ENCODE measurements at places on chromosomes 4 and X.

DNA sequence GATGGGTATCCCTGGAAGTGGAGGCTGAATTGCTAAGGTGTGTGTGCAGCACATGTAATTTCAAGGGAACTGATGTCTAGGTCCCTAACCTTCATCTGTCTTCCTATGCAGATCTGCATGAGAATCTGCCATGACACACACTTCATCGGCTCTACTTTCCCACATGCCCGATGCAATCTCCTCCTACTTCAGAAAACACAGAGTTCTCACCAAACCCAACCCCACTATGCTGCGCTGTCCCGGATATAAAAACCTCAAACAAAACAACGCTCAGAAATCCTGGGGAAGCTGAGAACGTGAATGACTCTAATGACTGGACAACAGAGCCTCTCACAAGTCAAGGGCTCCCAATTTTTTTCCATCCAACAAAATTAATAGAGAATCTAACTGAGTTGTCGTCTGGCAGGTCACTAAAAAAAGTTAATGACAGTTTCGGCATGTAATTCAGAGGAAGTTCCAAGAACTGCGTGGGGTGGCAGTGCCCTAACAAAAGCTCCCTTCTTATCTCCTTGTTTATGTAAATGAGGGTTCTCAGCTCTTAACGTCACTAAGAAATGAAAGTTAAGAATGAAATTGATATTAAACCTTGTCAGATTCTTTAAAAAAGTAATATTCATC lies 39.0 kb downstream of the STX18 start:
- peak; percentile 8 for DNase-seq

GRCh38 chr4:144283526-144283925 lies 143.0 kb upstream of the GYPA start:
- no peak for DNase-seq

- DNase-seq = no peak
Measured at GRCh38 chr4:182421753-182422152, 178.6 kb downstream of the TENM3 start.

DNA sequence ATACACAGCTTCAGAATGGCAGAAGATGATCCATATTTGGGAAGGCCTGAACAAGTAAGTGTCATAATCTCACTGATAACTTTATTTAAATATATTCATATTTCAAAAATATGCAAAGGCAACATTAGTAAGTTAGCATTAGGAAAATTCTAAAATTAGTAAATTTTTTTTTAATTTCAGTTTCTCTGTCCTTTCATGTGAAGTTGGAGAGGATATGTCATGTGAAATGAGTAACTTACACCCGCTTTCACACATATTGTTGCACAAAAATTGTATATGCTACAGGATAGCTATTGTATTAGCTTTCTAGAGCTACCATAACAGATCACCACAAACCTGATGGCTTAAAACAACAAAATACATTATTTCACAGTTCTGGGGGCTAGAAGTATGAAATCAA lies 24.3 kb downstream of the NFKB1 start:
- DNase-seq = no peak

DNA sequence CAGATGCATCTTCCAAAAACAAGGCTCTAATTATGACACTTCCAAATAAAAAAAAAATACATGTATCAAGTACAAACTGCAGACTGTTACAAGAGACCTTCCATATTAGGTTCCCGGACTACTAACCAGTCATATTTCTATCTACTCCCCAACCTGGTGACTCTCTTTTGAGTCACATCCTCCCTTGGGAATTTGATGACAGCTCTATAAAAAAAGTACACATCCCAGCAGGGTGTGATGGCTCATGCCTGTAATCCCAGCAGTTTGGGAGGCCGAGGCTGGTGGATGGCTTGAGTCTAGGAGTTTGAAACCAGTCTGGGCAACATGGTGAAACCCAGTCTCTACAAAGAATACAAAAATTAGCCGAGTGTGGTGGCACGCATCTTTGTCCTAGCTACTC lies 14.9 kb downstream of the RPGR start:
- DNase-seq = no peak

- no peak for DNase-seq
Measured at GRCh38 chr4:166846939-166847338, 387.4 kb downstream of the SPOCK3 start.

GRCh38 chr4:147707892-147708672 lies 23.8 kb upstream of the ARHGAP10 start:
- DNase-seq = peak; percentile 43

- DNase-seq = no peak
Measured at GRCh38 chrX:72492499-72492898, 80.1 kb downstream of the HDAC8 start.

- DNase-seq = no peak
Measured at GRCh38 chr4:2168469-2169319, 73.2 kb downstream of the HAUS3 start.

GRCh38 chr4:169335331-169335730 lies 64.6 kb upstream of the SH3RF1 start:
- DNase-seq = no peak

DNA sequence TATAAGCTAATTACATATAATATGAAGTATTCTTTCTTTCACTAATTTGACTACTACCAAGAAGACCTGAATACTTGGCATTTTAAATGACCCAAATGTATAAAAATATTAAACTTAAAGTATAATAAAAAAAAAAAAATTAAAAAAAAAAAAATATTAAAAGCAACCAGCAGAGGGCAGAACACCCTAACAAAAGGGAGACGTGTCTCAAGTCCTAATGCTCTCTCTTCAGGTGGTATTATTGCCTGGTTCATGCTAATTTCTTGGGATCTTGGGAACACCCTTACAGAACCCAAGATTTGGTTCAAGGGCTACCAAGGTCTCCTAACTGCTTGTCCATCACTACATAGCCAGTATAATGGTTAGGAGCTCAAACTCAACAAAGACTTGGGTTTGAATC lies 754.8 kb downstream of the RAB28 start:
- no peak for DNase-seq

- DNase-seq = no peak
Measured at GRCh38 chr4:184715526-184715925, 18.4 kb downstream of the CENPU start.

- DNase-seq = no peak
Measured at GRCh38 chr4:110487873-110488272, 11.9 kb downstream of the ENPEP start.

DNA sequence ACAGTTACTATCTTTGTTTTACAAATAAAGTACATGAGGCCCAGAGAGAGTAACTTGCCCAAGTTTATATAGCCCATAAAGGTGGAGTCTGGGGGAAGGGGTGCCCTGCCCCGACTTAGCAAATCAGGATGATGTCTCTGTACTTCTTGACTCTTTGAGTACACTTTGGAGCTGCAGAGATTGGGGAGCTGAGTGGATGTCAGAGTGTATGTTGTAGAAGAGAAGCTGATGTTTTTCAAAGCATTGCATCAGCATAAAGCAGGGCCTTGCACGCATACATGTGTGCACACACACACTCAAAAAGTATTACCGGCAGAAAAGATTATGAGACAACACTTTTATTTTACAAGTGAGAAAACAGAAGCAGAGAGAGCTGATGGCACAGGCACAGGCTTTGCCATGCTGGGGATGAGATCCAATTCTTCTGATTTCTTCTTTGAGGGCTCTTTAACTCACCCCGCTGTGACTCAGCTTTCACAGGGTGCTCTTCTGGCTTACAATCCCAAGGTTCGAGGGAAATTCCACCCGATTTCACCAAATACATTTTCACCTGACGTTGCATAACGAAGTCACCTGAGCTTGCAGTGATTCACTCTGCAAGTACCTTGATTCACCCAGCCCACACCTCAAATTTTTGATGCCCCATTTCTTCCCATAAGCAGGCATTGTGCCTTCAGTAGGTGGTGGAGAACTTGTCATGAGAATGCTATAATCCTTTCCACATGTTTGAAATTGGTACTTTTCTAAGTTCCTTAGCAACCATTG lies 292.8 kb upstream of the BOD1L1 start:
- DNase-seq = no peak

- no peak for DNase-seq
Measured at GRCh38 chrX:155755706-155756337, 125.3 kb upstream of the VAMP7 start.

DNA sequence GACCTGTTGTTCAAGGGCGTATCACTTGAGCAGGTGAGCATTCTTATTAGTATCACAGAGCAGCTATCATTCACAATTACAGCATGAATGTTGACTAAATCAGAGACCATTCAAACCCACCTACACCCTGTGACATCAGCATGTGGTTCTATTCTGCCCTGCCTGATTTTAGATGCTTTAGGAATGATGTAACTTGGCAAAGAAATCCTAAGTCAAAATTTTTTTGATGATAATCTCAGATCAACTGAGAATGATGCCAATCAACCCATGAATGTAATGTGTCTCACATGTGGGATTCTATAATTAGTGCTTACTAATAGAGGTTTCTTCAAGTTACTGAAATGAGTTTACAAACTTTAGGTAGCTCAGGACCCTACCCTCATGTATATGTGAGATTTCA lies 13.4 kb upstream of the CHIC2 start:
- DNase-seq = no peak

DNA sequence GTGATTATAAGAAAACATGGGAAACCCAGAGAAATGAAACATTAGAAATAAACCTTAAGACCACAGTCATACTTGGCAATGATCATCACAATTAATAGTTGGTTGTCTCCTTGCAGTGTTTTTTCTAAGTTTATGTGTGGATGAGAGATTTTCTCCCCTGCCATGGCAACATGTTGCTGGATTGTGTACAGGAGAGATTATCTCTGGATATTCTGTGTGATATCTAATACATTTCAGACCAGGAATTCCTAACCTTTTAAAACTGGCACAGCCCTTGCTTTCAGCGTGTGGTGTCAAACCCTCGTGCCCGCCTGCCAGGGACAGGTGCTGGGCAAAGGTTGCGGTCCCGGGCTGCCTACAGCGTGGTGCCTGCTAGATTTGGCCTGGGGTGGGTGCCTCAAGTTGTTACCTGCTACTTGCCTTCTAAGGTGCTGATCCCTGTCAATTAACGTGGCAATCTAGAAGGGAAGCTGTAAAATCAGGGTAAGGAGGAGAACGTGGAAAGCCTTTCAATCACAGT lies 100.5 kb downstream of the TMEM131L start:
- no peak for DNase-seq

DNA sequence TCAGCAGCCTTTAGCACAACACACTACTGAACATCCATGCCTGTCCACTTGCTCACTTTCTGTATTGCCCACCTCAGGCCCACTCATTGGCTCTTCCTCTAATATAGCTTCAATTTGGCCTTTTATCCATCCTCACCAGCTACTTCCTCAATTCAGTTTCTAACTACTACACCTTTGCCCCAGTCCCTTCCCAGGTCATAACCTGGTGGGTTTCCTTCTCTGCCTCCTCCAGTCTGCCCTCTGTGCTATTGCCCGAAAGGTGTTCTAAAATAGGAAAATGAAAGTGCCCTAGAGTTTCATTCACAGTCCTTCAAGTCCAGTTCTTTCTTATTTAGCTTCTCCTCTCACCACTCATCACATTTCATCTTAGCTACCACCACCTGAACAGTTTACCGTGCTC lies 23.1 kb downstream of the MOSPD2 start:
- no peak for DNase-seq

- no peak for DNase-seq
Measured at GRCh38 chr4:31678356-31678755, 958.2 kb downstream of the PCDH7 start.

GRCh38 chrX:70013466-70014381 lies 36.0 kb downstream of the AWAT2 start:
- no peak for DNase-seq

- no peak for DNase-seq
Measured at GRCh38 chr4:52780617-52781354, 29.6 kb upstream of the ERVMER34-1 start.

- no peak for DNase-seq
Measured at GRCh38 chrX:3598046-3598605, 115.3 kb downstream of the PRKX start.

- no peak for DNase-seq
Measured at GRCh38 chr4:77446601-77447000, 159.0 kb upstream of the CXCL13 start.

- DNase-seq = no peak
Measured at GRCh38 chr4:154927126-154927680, 146.1 kb downstream of the RBM46 start.

DNA sequence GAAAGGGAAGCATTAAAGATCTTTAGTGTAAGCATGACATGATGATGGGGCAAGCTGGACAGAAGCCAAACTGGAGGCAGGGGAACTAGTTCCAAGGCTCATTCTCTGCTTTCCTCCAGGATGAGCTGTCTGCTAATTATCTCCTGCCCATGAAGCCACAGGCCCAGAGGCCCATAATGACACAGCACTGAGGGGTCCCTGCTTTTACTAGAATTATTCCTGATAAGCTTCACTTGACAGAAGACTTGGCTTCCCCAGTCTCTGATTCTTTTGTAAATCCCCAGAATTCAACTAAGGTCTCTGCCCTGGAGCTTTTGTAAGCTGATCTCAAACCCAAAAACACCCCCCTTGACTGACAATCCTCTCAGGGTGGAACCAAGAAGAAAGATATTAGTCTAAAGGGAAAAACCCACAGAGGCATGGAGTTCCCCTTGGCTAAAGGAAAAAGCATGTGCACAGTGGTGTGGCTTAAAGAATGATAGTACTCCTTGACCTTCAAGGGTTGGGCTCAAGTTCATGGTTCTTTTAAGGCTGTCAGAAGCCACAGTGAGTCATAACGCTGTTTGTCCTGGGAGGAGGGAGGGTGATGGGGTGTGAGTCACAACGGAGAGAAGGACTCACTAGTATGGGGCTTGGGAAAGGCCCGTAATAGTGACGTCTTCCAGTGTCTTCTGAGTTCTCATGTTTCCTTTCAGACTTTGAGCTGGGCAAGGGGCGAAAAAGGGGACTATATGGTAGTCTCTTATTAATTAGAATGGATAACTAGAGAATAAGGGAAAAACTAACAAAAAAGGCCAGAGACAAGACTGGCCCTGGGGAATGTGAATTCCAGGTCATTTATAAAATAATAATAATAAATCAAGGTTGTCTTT lies 146.0 kb upstream of the CPEB2 start:
- peak; percentile 27 for DNase-seq

DNA sequence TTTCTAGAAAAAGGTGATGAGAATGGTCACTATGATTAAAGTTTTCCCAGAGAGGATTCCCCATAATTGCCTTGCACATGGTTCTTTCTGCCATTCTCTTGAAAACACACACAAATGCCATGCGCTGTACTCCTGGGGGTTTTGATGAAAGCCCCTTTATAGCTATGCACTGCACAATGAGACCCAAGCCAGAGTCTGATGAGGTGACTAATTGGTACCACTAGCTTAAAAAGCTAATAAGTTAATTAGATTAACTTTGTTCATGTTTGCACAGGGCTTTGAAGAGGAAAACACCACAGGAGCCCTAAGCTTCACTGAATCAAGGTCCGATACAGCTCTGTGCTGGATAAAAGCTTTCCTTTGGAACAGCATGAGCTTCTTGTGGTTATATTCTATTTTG lies 132.2 kb downstream of the NKX6-1 start:
- DNase-seq = no peak

- DNase-seq = no peak
Measured at GRCh38 chr4:105709081-105709450, 482 bp downstream of the GSTCD start.

GRCh38 chr4:144316869-144317268 lies 176.4 kb upstream of the GYPA start:
- DNase-seq = no peak

GRCh38 chr4:159096434-159096833 lies 6.4 kb upstream of the RAPGEF2 start:
- no peak for DNase-seq

All from activated CD4-positive, alpha-beta T cell treated with anti-CD3 and anti-CD28 coated beads, Interleukin-2, amount 50 U/mL, for 4 hours (primary cell).